Fibroblast of skin of left quadriceps (primary cell): ENCODE measurements at places on chromosomes 7 and 10.

- DNase-seq: no peak
Measured at GRCh38 chr7:34904987-34905386, 132.3 kb downstream of the DPY19L1 start.

DNA sequence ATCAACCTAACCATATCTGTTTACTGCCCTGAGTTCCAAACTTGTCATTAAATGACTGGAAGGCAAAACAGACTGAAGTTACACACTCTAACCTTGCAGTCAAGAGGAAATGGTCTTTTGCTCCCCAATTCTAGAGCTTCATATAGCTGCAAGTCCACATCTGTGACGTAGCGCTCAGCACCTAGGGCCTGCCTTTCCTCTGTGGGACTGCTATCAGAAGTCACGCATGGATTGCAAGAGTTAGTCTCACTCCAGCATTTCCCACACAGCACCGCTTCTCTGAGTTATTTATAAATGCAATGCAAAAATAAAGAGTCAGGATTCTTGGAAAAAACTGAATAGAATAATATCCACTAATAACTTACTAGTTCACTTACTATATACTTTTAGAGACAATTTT, 96.9 kb downstream of the ELMO1 start:
- no peak for DNase-seq

- DNase-seq: no peak
Measured at GRCh38 chr10:53487019-53487983, 714.7 kb upstream of the MBL2 start.

- no peak for DNase-seq
Measured at GRCh38 chr7:42253316-42253715, 16.3 kb upstream of the GLI3 start.

GRCh38 chr7:149218469-149219420, 20.7 kb upstream of the ZNF212 start:
- no peak for DNase-seq

GRCh38 chr10:16960551-16960950, 143.3 kb upstream of the RSU1 start:
- no peak for DNase-seq

DNA sequence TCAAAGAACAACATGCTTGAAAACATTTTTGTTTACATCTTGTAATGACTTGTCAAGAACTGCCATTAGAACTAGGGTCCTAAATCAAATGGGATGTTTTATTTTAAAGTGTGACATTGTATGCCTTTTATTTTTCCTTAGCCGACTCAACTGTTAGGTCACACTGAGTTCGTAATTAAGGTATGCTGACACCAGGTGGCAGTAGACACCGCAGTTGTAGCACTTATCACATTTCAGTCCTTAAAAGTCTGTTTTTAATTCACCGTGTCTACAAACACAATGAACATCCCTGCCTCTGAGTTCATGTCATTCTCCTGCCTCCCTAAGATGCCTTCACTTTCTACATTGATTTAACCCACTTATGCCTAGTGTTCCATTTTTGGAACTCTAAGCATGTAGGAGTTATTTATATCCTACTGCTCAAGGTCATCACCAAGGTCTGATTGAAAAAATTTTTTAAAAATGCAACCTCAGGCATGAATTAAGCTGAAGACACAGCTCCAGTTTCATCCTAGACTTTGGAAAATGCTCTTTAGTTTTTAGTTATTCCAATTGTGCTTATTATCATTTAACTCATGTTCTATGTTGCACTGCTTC, 186.1 kb downstream of the BMPER start:
- peak; percentile 31 for DNase-seq

DNA sequence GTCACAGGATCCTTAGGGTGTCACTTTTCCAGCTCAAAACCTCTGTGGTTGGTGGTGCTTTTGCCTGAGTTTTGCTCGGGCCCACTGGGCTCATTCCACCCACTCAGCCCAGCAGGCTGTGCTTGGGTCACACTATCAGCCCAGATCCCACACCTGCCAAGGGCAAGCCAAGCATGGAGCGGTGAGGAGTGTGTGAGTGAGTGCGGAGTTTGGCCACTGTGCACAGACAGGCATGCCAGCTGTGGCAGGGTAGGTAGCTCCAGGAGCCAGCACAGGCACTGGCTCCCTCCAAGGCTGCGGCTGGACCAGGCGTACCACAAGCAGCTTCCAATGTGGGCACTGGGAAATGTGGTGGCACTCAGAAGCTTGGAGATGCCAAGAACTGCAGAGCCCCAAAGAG, 43.9 kb upstream of the TECTB start:
- no peak for DNase-seq

GRCh38 chr10:110717781-110718589, 73.8 kb downstream of the RBM20 start:
- no peak for DNase-seq

DNA sequence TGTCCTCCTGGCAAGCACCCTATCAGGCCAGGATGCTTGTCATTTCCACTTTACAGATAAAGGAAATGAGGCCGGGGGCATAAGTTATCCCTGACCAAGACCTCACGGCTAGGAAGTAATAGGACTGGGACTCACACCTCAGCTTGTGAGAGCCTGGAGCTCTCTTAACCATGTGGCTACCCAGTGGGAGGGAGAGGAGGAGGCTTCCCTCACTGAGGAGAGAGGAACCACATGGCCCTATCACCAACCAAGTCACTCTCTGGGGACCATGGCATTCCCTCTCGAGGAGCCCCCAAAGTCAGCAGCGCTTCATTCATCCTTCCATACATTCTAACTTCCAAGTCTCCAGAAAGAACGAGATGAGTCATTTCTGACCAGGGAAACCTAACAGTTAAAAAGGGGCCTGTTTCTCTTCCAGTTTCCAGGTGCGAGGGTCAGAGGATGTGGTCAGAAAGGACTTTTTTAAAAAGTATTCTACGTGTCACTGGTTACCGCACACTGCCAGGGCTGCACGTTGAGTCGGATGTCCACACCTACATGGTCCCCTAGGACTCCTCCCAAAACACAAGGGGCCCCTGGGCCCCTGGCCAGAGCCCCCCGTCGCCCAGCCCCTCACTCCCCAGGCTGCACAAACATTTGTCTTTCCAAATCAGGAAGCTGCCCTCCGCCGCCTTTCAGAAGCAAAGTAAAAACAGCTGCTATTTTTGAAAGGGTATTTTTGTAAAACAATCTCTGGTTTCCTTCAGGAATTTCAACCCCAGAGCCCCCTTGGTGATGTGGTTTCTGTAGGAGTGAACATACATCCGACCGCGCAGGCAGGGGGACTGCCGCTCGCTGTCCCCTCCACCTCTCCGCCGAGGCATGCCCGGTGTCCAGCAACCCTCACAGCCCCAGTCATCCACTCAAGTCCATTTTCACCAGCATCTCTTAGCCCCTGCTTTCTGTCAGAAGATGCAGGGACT, 128.2 kb upstream of the CHST15 start:
- DNase-seq: no peak

DNA sequence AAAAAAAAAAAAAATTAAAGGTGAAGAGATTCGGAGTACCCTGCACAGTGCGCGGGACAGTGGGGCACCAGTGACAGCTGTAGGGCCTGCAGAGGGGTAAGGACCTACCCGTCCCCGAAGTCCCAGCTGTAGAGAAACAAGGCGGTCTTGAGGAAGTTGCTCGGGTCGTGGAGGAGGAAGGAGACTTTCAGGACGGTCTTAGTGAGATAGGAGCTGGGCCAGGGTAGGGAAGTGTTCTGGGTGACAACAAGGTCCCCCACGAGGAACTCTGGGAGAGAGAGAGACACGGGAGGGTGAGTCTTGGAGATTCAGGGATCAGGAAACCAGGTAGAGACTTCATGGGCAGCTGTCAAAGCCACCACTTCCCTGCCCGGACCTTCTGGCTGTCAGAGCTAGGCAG, 9.7 kb downstream of the TMEM130 start:
- no peak for DNase-seq

GRCh38 chr10:60405172-60405571, 15.5 kb upstream of the ANK3 start:
- DNase-seq: no peak

DNA sequence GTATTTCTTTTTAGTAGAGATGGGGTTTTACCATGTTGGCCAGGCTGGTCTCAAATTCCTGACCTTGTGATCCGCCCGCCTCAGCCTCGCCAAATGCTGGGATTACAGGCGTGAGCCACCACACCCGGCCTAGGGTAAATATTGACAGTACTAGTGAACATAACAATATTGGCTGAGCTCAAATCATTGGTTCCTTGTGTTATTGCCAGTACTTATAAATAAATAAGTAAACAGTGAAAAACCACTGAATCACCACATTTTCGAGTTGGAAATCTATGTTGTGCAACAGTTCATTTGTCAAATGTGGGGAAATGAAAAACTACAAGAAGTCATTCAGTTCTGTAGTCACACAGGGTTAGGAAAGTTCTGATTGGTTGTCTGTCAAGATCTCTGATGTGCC, 15.8 kb downstream of the RPP30 start:
- DNase-seq: no peak

DNA sequence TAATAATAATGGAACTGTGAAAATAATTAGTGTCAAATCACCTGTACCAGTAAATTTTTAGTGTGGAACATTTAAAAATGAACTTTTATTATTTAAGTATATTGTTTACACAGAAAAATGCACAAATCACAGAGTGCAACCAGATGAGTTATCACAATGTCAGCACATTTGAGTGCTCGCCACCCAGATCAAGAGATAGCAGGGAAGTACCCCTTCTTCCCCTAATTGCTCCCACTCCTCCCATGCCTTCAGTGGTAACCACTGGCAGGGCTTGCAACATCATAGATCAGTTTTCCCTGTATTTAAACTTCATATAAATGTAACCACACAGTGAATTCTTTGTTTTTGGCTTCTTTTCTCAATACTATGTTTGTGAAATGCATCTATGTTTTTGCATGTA, 7.8 kb upstream of the GPR141 start:
- DNase-seq: no peak

DNA sequence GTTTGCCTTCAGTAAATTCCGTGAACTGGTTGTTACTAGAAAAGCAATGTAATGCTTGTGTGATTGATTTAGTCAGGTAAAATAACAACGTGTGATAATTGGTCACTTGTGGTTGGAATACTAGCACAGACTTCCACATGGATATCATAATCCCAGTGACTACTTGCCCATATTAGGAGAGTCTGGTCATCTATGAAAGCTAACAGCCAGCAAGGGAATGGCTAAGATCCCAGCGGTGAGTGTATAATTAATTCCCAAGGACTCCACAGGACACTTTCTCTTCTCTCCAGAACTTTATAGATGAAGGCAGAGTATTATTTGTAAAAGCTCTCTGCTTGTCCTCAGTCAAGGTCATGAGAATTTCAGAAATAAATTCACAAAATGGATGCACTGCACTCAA, 662.6 kb upstream of the TEX47 start:
- DNase-seq: no peak

GRCh38 chr10:79054203-79055099, 14.3 kb upstream of the ZMIZ1 start:
- no peak for DNase-seq

DNA sequence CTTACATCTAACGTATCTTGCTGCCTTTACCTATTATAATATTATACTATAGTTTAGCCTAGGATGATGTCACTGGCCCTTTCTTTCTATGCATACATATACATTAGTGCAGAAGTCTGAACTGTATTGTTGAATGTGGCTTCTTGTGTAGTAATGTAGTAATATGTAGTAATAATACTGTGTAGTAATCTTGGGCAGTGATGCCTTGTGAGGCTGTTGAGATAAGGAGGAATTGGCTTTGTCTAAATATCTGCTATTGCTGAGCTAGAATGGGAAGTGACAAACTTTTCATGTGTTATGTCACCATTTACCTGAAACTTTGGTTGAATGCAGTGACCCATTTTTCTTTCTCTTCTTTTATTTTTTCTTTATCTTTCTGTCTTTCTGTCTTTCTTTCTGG, 11.0 kb downstream of the GLCCI1 start:
- DNase-seq: no peak

GRCh38 chr7:106175507-106175906, 63.4 kb upstream of the SYPL1 start:
- no peak for DNase-seq

GRCh38 chr10:101941871-101942270, 98.3 kb upstream of the KCNIP2 start:
- no peak for DNase-seq

DNA sequence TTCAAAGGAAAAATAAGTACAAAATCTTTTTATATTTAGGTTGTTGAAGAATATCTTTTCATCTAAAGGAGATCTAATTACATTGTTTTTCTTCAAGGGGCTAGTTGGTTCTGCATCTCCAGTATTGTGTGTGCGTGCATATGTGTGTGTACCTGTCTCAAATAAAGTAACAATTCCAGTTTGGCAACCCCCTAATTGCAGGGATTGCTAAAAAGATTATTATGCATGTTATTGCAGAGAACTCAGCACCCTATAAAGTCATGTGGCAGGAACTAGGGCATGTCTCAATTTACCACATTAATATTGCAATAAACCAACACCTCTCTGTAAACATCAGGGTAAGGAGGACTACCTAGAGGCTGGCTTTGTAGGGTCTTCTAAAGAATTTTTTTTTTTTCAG, 37.0 kb downstream of the MRPS33 start:
- DNase-seq: no peak
